ENCODE measurements at places on chromosomes 4 and X. TPM values are rescaled to one million over a fixed set of nuclear protein-coding genes. Genes with fewer than 3 reads are reported as not detected.

SASH3 gene
- not detected for total RNA-seq

ZAR1 gene
- total RNA-seq: not detected

TSPAN6 gene
- 27.8 TPM for total RNA-seq

EDA gene
- total RNA-seq: 4.1 TPM

DRP2 gene
- 0.94 TPM for total RNA-seq

NAA11 gene
- total RNA-seq: not detected

PRPS1 gene
- total RNA-seq: 21.9 TPM

NFXL1 gene
- total RNA-seq: 4.3 TPM

RHOXF2B gene
- total RNA-seq: not detected

COQ2 gene
- 11.7 TPM for total RNA-seq

SSX1 gene
- total RNA-seq: not detected

SEL1L3 gene
- 32.6 TPM for total RNA-seq

UBE2K gene
- total RNA-seq: 11.9 TPM

CXCL6 gene
- 18.8 TPM for total RNA-seq

IL1RAPL1 gene
- 0.58 TPM for total RNA-seq

PABPC5 gene
- total RNA-seq: 1.8 TPM

FLNA gene
- 918 TPM for total RNA-seq

SSX2B gene
- total RNA-seq: not detected

CYLC1 gene
- not detected for total RNA-seq

HERC3 gene
- 11.1 TPM for total RNA-seq

SOWAHD gene
- total RNA-seq: 0.70 TPM

SHROOM2 gene
- 4.2 TPM for total RNA-seq

L1CAM gene
- 0.34 TPM for total RNA-seq

CTAG2 gene
- total RNA-seq: not detected

HELT gene
- total RNA-seq: not detected

Measured in pericardium fibroblast (primary cell).